ENCODE measurements at places on chromosomes 13 and 19.

GRCh38 chr13:80475718-80476117, 134.8 kb upstream of the SPRY2 start:
- DNase-seq = no peak

- DNase-seq = no peak
These were observed 19.8 kb downstream of the GP6 start for GRCh38 chr19:55018216-55018615.

GRCh38 chr19:2534423-2535013, 58.6 kb downstream of the GADD45B start:
- no peak for DNase-seq

DNA sequence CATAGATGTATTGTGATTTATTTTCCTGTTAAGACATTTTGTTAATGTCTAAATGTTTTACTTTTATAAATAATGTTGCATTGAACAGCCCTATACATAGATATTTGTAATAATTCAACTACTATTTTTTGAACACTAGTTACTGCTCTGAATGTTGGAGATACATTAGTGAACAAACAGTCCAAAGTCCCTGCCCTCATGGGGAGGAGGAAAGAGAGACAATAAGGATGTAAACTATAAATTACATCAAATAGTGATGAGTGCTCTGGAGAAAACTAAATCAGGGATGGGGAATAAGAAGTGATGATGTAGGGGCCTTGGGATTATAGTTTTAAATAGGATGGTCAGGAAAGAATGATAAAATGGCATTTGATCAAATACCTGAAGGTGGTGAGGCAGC, 12.3 kb upstream of the INTS6 start:
- no peak for DNase-seq

DNA sequence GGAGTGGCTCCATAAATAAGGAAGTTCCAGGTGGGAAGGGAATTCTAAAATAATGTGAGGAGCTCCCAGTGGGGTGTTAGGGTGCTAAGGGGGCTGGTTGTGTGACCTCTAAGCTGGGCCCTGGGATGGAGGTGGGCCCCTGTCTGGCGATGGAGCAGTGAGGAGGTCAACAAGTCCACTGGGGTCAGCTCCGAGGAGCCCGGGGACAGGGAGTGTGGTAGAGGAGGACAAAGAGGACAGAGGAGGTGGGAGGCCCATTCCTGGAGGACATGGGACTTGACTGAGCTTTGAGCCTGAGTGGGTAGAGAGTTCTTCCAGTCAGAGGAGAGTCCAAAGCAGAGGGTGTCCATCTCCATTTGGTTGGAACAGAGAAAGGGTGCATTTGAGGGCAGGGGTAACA, 390.2 kb downstream of the TSHZ3 start:
- DNase-seq = no peak

DNA sequence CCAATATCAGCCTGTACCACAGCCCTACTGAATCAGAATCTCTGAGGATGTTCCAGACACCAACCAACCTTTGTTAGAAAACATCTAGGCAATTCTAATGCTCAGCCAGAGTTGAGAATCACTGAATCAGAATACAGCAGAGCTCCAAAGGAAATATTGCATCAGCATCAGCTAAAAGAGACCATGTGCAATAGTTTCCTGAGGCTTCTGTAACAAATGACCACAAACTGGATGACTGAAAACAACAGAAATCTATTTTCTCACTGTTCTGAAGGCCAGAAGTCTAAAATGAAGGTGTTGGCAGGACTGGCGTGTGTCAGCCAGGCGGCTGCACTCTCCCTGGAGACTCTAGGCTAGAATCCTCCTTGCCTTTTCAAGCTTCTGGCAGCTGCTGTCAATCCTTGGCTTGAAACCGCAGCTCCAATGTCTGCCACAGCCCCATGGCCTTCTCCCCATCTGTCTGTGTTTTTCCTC, 1.2 kb upstream of the DCT start:
- DNase-seq = no peak

GRCh38 chr19:45058622-45059159, 17.6 kb downstream of the ZNF296 start:
- no peak for DNase-seq

DNA sequence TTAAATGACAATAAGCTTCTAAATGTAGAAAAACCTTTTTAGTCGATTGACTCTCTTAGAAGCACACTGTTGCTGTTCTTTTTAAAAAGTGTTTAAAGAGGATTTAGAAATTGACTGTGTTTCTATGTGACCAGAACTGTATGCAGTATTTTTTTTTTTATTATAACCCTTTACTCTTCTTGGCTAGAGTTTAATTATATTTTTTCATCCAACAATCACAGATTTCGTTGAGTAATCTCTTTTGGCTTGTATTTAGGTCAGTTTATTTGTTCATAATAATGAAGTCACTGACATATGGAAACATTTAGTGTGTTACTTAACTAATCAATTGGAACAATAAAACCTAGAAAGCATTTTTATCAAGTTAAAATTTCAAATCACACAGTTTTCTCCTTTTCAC, 19.9 kb downstream of the CSNK1A1L start:
- no peak for DNase-seq

GRCh38 chr19:38425810-38426466, at the start of gene RASGRP4:
Gene RASGRP4, minus strand, starts transcription at chr19:38426219. Its CDS starts 128 bp downstream, at chr19:38426091.
- no peak for DNase-seq

DNA sequence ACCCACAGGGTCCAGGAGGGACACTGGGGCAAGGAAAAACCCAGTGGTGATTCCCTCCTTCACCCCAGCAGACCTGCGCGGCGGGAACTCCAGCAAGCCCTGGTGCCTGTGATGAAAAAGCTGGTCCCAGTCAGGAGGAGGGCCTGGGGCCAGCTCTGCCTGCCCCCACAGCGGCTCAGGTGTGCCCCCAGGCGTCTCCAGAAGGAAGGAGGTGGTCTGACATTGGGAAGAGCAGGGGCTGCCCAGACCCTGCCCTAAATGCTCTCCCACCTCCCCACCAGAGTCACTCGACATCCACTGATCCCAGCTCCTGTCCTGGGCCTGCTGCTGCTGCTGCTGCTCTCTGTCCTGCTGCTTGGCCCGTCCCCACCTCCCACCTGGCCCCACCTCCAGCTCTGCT, 6.2 kb downstream of the PTH2 start:
- no peak for DNase-seq

DNA sequence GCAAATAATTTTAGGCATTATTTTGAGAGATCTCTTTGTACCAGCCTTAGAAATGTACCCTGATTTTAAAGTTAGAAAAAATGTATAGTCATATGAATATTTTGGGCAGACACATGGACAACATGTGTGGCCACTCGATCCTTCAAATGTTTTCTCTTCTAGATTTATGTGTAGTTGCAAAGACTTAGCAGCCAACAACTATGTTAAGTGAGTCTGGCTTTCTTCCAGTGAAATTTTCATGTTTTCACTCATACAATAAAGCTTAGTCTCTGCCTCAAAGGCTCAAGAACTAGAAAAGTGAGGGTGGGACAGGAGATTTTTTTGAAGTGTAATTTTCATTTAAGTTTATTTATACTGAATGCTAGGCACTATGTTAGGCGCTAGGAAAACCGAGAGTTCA, 207.7 kb upstream of the DACH1 start:
- no peak for DNase-seq

- no peak for DNase-seq
These were observed 92.0 kb downstream of the C13orf42 start for GRCh38 chr13:51019026-51019425.

DNA sequence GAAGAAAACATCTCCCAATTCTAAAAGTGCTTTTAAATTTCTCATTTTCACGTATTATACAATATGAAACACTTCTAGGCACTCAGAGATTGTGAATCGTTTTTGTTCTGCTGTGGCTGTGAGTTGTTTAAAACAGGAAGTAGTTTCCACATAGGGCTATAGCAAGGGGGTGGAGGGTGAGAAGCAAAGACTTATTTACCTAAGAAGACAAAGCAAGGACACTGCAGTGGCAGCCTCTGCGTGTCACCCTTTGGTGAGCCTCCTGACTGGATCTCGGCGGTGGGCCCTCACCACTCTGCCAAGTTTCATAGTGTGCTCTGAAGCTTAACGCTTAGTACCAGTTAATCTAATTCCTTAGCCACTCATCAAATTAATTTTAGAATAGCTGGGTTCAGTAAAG, 56.8 kb downstream of the TNFSF13B start:
- DNase-seq = no peak

GRCh38 chr19:32067685-32068084, 277.7 kb upstream of the ZNF507 start:
- no peak for DNase-seq

DNA sequence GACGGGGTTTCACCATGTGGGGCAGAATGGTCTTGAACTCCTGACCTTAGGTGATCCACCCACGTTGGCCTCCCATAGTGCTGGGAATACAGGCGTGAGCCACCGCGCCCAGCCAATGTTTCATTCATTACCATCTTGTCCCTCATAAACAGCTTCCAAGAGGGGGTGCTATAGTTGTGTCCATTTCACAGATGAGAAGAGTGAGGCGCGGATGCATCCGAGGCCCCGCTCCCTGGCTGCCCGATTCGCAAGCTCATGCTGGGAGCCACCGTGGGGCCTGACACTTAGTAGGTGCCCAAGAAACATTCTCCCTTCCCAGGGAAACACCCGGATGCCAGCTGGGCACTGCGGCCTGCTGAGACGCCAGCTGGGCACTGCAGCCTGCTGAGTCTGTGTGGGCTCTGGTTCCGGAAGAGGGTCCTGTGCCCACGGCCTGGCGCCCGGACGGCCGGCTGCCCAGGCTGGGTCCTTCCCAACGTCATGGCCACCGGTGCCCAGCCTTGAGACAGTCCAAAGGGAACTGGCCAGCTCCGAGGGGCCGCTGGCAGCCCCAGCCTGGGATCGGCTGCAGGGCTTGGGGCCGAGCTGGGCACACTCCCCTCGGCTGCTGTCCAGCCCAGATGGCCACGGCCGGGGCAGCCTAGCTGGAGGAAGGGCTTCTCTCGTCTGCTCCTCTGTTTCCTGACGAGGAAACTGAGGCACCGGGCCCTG, 54.7 kb downstream of the NFIC start:
- no peak for DNase-seq

DNA sequence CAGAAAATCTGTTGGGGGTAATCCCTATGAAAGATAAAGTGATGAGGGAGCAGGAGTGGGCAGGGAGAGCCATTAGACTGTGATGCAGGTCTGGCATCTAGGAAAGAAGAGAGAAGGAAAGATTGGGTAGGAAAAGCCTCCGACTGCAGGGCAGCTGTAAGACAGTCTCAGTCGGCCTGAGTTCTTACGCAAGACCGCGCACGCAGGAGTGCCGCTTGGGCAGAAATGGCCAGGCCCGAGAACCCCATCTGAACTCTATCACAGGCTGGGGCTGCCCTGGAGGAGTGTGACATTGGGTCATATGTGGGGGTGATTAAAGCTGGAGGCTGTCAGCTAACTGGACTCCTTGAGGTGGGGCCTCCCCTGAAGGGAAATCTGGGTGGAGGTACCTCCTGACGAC, 13.9 kb upstream of the FBXL3 start:
- no peak for DNase-seq

DNA sequence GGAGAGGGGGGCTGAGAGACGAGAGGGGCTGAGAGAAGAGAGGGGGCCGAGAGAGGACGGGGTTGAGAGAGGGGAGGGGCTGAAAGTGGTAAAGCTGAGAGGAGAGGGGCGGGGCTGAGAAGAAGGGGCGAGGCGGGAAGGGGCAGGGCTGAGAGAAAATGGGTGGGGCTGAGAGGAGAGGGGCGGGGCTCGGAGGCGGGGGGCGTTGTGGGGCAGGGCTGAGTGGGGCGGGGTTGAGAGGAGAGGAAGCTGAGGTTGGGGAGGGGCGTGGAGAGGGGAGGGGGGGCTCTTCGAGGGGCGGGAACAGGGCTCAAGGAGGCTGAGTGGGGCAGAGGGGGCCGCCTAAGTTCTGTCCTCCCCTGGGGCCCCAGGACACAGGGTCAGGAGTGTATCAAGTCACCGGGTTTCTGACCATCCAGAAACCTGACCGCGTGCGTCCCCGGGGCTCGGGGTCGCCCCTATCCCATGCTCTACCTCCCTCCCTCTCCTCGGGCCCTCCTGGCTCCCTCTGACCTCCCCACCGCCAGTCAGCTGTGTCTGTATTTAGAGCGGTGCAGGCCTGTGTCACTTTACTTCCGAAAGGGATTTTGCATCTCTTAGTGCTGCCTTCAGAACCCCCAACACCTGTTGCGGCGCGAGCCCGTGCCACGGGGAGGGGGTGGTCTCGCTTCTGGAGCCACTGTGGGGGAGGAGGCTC, 38.6 kb upstream of the SEMA6B start:
- DNase-seq = peak; percentile 20

- no peak for DNase-seq
These were observed 77.9 kb downstream of the PTPRS start for GRCh38 chr19:5262721-5263120.

GRCh38 chr13:113086031-113086750, 19.4 kb upstream of the F7 start:
- DNase-seq = no peak

DNA sequence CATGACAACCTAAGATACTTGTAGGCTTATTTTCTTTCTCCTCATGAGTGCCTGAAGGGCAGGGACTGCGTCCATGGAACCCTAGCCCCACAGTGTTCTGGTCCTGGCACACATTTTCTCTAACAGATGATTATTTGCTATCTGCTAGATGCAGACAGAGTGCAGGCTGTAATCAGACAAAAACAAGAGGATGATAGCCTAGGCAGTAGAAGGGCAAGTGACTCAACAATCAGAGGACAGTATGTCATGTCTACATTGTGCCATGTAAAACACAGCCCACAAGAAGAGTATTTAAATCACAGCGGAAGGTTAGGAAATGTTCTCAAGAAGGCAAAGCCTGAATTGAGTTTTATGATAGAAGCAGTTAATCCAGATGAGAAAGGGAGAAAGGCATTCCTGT, 29.3 kb downstream of the MIPEP start:
- DNase-seq = no peak

- DNase-seq = no peak
These were observed 57.6 kb downstream of the PCCA start for GRCh38 chr13:100146534-100146933.

GRCh38 chr19:2337329-2337707, 8.8 kb downstream of the SPPL2B start:
- DNase-seq = no peak

GRCh38 chr19:42244347-42245220, 2.2 kb upstream of the GSK3A start:
- peak; percentile 78 for DNase-seq

- DNase-seq = no peak
These were observed 296.7 kb upstream of the DACH1 start for GRCh38 chr13:72163678-72164077.

- DNase-seq = no peak
These were observed 24.3 kb downstream of the TMTC4 start for GRCh38 chr13:100650326-100650725.

- no peak for DNase-seq
These were observed 718.5 kb downstream of the UQCRFS1 start for GRCh38 chr19:28494461-28494860.

GRCh38 chr19:16571283-16571682, 932 bp downstream of the SLC35E1 start:
- DNase-seq = no peak

- DNase-seq = no peak
These were observed 47.4 kb downstream of the MTUS2 start for GRCh38 chr13:28867564-28867963.

GRCh38 chr19:41898235-41898634, 15.3 kb downstream of the ARHGEF1 start:
- DNase-seq = no peak

DNA sequence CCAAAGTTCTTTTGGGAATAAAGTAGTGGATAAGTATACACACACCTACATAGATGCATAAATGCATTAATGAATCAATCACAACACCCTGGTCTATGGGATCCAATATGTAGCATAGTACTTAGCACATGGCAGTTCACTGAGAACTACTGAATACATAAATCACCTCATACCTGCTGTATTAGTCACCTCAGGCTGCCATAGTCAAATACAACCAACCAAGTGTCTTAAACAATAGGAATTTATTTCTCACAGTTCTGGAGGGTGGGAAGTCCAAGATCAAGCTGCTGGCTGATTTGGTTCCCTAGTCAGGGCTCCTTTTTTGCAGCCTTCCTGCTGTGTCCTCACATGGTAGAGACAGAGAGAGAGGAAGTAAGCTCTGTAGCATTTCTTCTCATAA, 228.2 kb downstream of the NHLRC3 start:
- DNase-seq = no peak

Data from stimulated activated CD8-positive, alpha-beta memory T cell treated with anti-CD3 and anti-CD28 coated beads, Interleukin-7, amount 100 ng/mL, for 1 hour (primary cell).